Stomach (tissue), 19 donors: ENCODE measurements at places on chromosomes 3 and 15. TPM values are rescaled to one million over a fixed set of nuclear protein-coding genes. Genes with fewer than 3 reads are reported as not detected.

GRCh38 chr3:114456742-114457141, 162.9 kb downstream of the TIGIT start:
- no peak for DNase-seq

DNA sequence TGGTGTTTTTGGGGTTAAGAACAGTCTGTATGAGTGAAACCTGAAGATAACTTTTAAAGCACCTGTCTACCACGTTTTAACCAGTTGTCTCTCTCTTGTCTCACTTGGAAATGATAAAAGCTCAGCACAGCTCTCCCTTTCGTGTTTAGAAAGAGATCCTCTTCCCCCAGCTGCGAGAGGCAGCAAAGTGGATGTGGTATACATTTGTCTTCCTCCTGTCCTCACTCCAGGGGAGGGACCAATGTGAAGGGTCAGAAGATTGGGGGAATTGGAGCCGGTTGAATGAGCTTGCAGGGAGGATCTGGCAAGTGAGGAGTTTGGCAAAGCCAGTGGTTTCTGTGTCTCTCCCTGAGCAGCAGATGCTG, 14.6 kb downstream of the SMAD6 start:
- no peak for DNase-seq

The CTDSPL gene
- total RNA-seq = 39.7 TPM

DNA sequence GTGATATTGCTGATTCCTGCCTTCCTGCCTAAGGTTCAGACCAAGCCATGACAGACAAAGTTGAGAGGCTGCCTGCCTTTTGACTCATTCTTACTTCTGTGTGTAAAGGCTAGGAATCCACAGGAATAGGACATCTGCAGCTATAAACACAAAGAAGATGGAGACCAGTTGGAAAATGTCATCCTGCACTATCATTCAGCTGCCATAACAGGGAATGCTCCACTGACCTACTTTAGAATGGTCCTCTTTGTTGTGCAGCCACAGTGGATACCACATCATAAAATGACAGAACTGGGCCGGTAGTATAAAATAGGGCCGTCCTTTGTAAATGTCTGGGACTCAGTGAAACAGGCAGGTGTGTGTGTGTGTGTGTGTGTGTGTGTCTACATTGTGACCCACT, 75.1 kb downstream of the STAC start:
- no peak for DNase-seq

DNA sequence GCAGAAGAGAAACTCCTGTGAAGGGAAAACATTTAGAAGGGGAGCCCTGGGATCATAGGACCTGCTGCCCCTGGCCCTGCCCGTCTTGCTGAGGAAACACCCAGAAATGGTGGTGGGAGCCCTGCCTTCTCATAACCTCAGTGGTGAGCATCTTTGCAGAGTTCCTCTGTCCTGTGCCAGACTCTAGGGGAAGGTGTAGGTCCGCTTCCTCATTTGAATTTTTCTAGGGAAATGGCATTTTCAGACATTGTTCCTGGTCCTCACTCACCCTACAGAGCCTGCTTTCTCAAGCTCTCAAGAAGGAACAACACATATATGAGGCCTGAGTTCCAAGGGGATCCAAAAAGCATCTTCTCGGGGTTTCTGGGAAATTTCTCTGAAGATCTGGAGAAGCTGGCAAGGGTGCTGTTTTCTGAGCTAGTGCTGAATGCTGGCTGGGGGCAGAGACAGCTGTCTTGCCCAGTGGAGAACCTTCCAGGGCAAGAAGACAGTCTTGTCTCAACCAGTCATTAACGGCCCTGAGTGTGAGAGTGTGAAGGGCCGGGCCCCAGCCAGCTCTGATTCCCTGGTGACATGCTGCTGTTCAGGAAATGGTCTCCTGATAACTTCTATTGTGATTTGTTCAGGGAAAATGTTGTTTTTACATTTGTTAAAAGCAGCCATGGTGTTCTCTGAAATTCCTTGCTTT, 283.1 kb upstream of the LRRFIP2 start:
- no peak for DNase-seq

GRCh38 chr3:129311054-129311902, 32.6 kb downstream of the HMCES start:
- no peak for DNase-seq

GRCh38 chr15:60373327-60373726, 24.5 kb downstream of the ANXA2 start:
- no peak for DNase-seq

DNA sequence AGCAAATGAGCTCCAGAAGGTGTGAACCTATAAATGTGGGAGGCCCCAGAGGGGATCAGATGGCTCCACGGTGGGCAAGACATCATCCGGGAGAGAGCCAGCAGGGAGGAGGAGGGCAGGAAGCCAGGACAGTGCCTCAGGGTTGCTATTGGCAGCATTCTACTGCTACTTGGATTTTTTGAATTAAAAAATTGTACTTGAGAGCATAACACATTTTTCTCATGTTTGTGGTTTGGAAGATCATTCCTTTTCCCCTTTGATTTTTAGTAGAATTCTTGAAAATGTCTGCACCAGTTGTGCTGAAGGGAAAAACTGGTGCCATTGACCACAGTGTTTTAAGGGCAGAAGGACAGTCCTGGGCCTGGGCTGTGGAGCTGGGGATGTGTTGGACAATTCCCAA, 59.2 kb downstream of the LYZL4 start:
- no peak for DNase-seq

The MAP6D1 gene
- total RNA-seq = not detected

The FBLN2 gene
- total RNA-seq = 8.0 TPM

- DNase-seq = no peak
These were observed 377.2 kb upstream of the CFAP20DC start for GRCh38 chr3:59426821-59427565.

DNA sequence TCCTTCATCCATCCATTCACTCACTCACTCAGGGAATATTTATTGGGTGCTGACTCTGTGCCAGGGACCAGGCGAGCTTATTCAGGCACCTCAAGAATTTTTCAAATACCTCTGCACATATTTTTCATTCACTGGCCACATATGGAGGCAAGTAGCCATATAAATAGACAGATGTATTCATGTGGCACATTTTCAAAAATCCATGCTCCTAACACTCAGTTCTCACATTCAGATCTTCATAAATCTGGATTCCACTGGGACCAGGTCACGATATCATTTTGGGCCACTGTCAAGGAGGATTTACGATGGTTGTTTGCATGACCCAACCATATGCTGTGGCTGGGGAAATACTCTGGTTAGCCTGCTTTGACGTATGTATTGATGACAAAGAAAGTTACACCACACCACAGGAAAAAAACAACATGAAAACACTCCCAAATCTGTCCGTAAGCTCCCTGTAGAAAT, 241.8 kb upstream of the LRTM1 start:
- no peak for DNase-seq

The GOLGA6L22 gene
- not detected for total RNA-seq
